BE2C (cell line): ENCODE measurements at places on chromosomes 2 and 18.

DNA sequence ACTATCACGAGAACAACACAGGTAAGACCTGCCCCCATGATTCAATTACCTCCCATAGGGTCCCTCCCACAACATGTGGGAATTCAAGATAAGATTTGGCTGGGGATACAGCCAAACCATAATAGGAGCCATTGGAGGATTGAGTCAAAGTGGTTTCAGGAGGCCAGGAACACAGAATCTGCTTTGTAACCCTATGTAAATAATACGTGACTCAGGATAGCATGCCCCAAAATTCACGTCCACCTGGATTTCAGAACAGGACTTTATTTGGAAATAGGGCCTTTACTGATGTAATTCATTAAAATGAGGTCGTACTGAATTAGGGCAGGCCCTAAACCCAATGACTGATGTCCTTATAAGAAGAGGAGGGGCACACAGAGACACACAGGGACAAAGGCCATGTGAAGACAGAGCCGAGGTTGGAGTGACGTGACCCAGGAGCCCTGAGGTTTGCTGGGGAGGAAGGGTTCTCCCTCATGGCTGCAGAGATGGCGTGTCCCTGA, 16.0 kb upstream of the CNDP2 start:
- no peak for DNase-seq

- no peak for DNase-seq
Measured at GRCh38 chr2:84832772-84833461, 48.0 kb downstream of the TRABD2A start.

DNA sequence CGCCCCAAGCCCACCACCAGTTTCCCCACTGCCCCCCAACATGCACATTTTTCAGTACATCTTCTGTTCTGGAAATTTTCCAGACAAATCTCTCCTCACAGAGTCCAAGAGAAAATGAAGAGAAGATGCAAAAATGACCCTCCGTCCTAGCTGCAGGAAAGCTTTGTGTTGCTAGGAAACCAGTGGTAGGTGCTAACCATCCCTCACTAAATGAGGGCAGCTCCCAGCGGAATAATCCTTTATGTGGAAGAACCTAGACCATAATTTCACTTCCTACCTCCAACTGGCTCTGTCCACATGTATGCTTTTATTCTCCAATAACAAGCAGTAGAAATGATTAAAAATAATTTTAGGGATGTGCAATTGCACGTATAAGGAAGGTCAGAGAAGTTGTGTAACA, 311.9 kb upstream of the EPHA4 start:
- DNase-seq, result no peak

- no peak for DNase-seq
Measured at GRCh38 chr2:173184031-173185004, 108.7 kb downstream of the MAP3K20 start.

DNA sequence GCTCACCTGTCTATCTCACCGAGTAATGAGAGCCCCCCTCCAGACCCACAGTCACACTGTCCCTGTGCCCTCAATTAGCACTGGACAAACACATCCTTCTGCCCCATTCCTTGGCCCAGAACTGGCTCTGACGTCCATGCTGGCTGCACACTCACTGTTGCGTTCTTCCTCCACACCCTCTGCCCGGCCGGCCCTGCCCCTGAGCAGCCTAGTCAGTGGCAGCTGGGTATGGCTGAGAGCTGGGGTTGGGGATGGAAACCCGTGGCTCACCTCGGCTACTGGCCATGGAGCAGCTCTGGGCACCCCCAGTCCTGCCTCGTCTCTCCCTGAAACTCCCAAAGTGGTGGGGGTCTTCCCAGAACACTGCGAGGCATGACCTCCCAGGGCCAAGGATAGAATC, 6.5 kb upstream of the UCN start:
- no peak for DNase-seq

- no peak for DNase-seq
Measured at GRCh38 chr2:104249629-104250028, 604.3 kb upstream of the POU3F3 start.

DNA sequence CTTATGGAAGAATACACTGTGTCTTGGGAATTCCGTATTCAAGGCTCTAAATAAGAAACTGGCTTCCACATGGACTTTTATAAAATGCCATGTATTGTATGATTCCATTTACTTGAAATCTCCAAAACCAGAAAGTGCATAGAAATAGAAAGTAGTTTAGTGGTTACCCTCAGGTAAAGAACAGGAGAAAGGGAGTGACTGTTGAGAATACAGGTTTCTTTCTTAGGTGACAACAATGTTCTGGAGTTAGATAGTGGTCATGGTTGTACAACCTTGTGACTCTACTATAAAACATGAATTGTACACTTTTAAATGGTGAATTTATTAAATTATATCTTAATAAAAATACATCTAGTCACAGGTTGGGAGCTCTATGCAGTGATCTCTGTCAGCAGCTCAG, 481.8 kb downstream of the SPAG16 start:
- no peak for DNase-seq

GRCh38 chr2:17857021-17857420, 21.4 kb upstream of the KCNS3 start:
- DNase-seq, result no peak
